ENCODE measurements at places on chromosomes 2 and 18.

GRCh38 chr2:170715062-170715931, at the start of gene SP5:
Gene SP5, plus strand, starts transcription at chr2:170715337. Its CDS starts 176 bp downstream, at chr2:170715513.
- DNase-seq, result peak; percentile 48

DNA sequence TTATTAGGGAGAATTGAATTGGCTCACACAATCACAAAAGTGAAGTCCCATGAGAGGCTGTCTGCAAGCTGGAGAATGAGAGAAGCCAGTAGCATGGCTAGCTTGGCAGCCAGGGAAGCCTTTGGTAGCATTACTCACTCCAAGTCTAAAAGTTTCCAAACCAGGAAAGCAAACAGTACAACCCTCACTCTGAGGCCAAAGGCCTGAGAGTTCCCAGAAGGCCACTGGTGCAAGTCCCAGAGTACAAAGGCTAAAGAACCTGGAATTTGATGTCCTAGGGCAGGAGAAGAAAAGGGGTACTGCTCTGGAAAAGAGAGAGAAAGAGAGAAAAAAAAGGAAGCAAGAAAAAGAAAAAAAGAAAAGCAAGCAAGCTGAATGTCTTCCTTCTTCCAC, 318.2 kb downstream of the RND3 start:
- DNase-seq, result no peak

DNA sequence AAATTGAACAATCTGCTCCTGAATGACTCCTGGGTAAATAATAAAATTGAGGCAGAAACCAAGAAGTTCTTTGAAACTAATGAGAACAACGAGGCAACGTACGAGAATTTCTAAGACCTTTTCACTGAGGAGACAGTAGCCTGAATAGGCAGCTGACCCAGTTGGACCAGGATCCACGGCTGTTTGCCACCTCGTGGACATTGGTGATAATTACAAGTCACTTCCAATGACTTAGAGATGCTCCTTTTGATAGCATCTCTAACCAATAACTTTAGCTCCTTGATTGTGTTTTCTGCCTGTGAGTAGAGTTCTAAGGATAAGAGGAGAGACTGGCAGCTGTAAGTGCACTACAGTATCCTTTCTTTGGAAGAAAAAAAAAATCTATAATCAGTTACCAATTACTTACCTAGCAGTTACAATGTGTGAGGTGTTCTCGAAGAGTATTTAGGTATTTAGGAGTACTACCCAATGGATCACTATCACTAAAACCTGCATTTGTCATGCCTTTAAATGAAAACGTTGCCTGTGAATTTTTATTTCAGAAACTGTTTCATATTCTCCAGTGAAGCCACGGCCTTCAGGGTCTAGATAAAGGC, 31.3 kb upstream of the CNTNAP5 start:
- DNase-seq, result peak; percentile 35

GRCh38 chr18:36811955-36812354, 16.8 kb downstream of the TPGS2 start:
- DNase-seq, result no peak

DNA sequence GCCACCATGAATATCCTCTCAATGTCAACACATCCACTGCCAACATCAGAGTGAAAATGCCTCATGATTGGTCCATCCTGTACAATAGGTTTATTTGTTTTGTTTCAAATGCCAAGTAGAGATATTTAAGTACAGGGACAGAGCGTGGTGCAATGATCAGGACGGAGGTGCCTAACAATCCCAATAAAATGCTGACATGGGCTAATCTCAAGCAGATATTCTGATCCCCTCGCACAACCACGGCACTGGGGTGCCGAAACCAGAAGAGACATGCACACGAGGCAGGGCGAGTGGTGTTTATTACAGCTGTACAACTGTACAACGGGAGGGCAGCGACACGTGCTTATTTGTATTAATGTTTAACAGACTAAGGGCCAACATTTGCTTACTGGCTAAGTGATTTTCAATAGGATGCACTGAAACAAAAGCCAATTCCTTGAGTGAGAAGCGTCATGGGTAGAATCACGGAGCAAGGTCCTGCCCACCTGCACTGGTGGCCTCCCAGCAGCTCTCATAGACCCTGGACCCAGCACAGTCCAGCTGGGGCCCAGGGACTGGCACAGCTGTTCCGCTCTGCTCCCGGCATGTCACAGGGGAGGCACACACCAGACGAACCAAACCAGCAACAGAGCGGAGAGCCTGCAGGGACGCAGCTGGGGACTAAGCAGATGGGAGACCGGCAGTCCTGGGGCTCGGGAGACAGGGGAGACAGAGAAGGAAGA, 101.4 kb downstream of the HDAC4 start:
- DNase-seq, result no peak
